ENCODE measurements at places on chromosomes 2 and 18. TPM values are rescaled to one million over a fixed set of nuclear protein-coding genes. Genes with fewer than 3 reads are reported as not detected.

DNA sequence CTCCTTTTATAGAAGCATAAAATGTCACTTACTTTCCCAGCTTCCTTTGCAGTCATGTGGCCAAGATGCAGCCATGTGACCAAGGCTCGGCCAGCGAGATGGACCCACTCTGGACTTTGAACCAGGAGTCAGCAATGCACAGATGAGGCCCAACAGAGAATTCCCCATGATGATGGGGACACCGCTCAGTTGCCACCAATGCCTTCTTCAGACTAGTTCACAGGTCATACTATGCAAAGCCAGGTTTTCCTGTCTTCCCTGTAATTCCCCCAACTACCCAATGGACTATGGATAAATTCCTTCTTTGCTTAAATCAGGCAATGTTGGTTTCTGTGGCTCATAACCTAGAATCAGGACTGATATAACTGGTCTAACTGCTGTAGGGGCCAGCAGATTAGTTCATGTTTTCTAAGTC is 22.5 kb upstream of the REL start:
- no peak for DNase-seq

DNA sequence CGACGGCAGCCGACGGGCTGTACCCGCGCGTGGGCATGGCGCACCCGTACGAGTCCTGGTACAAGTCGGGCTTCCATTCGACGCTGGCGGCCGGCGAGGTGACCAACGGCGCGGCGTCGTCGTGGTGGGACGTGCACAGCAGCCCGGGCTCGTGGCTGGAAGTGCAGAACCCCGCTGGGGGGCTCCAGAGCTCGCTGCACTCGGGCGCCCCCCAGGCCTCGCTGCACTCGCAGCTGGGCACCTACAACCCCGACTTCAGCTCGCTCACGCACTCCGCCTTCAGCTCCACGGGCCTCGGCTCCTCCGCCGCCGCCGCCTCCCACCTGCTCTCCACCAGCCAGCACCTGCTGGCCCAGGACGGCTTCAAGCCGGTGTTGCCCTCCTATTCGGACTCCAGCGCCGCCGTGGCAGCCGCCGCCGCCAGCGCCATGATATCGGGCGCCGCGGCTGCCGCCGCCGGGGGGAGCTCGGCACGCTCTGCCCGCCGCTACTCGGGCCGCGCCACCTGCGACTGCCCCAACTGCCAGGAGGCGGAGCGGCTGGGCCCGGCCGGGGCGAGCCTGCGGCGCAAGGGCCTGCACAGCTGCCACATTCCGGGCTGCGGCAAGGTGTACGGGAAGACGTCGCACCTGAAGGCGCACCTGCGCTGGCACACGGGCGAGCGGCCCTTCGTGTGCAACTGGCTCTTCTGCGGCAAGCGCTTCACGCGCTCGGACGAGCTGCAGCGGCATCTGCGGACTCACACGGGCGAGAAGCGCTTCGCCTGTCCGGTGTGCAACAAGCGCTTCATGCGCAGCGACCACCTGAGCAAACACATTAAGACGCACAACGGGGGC is 2.0 kb downstream of the SP9 start:
- no peak for DNase-seq

DNA sequence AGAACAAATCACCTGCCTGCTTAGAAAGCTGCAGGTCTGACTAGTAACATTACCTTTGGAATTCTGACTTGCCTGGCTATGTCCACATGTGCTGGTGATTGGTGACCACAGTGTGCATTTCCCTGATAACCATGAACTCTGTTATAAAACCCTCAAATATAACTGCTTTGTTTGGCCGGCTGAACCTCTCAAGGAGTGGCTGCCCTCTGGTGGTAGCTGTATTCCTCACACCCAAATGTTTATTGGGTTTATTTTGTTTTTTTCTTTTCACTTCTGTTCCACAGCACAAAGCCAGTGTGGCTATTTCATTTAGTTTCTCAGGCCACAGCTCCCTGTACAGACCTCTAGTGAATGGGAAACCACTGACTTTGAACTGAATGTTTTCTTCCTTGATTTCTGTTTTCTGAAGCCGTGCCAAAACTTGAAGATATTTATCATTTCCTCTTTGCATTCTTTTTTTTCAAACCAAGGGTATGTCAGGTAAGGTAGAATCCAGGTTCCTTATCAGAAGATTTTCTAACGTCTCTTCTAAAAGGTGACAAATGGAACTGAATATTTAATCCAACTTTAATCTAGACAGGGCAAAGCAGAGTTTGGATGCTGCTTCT is 549.0 kb upstream of the VRK2 start:
- no peak for DNase-seq

- DNase-seq, result no peak
Measured at GRCh38 chr2:160891353-160891740, 268.9 kb upstream of the TANK start.

GRCh38 chr2:167406558-167406957 is 518.3 kb downstream of the XIRP2 start:
- DNase-seq, result no peak

DNA sequence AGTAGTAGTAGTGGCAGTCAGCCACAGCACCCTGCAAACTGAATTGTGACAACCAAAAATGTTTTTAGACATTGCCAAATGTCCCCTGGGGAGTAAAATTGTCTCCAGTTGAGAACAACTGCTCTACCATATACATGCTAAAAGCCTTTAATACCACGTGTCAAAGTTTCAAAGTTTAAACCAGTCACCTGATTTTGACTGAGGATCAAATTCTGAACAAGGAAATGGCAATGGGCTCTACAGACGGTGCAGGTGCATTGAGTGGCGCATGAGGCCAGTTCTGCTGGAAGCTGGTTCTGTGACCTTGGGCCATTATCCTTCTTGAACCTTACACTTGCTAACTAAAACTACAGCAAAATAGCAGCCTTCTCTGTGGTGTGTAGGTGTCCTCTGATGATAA is 85.0 kb downstream of the LIPG start:
- no peak for DNase-seq

DNA sequence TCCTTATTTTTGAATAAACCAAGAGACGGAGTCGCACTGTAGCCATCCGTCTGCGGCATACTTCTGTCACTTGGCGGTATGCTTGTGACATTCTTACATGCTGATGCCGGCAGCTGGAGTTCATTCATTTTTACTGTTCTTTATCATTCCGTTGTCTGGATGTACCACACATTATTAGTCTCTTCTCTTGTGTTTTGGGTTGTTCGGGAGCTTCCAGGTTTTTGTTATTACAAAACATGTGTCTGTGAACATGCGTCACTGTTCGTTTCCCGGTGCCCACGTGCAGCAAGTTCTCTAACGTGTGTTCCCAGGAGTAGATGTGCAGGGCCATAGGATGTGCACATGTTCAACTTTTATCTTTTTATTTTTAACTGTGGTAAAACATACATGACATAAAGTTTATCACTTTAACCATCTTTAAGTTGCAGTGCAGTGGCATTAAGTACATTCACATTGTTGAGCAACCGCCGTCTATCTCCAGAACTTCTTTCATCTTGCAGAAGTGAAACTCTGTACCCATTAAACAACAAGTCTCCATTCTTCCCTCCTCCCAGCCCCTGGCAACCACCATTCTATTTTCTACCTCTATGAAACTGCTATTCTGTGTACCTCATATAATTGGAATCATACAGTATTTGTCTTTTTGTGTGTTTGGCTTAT is 40.1 kb downstream of the MTCL1 start:
- no peak for DNase-seq

- no peak for DNase-seq
Measured at GRCh38 chr2:190574169-190574568, 39.6 kb upstream of the NEMP2 start.

DNA sequence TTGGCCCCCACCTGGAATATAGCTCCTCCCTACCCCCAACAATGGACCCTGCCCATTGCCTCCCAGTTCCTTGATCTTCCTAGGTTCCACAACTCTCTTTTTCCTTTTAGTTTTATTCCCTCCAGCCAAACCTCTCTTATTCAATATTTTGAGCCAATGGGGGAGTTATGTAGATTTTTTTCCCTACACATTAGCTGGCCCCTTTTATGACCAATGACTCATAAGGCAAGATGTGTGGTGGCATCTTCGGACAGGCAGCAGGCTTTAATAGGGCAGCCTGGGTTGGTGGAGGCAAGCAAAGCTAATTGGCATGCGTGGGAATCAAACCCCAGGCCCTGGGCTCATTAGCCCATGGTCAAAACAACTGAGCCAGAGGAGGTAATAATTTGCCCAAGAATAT is 9.2 kb downstream of the GRP start:
- no peak for DNase-seq

- no peak for DNase-seq
Measured at GRCh38 chr2:165902934-165903333, 50.6 kb downstream of the TTC21B start.

GRCh38 chr2:240294514-240294913 is 140.9 kb upstream of the GPC1 start:
- DNase-seq, result no peak

DNA sequence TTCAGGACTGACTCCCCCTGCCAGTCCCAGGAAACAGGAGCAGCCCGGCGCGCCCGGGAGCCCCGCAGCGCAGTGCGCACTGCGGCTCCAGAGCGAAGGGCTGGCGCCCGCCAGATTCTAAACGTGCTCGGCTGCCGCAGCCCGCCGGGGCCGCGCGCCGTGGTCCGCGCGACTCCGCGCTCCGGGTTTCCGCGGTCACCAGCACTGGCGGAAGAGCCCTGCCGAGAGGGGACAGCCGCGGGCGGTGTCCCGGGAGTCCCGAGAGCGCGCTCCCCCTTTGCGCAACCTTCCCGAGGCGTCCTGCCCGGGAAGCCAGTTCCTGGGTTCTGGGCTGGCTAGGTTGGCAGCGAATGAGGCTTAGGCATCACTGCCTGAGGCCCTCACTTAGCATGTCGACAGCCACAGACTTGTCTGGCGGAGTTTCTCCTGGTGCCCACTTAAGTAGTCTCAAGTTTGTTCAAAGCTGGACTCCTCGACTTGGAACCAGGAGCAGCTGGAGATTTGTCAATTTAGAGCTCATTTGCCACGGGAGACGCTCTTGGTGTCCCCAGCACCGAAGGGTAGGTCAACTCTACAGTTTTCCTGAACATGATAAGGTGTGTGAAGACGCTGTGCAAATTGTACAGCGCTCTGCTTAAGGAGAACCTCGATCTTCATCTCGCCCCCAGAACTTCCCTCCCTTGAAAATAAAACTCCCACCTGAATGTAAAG is 1.5 kb upstream of the VSNL1 start:
- DNase-seq, result peak; percentile 56

DNA sequence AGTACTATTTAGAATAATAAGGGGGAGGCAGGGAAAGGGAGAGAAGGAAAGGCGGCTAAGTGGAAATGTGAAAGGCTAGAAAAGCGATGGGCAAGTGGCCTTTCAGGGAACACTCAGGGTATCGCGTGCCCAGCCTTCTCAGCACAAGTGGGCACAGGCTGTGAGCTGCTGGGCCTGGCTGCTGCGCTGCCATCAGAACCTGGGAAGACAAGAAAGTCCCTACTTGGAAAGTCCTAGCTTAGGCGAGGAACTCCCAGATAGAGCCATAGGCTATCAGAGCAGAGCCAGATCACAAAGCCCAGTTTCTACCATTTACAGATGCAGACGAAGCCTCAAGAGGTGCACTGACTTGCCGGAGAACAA is 9.8 kb upstream of the FZD7 start:
- DNase-seq, result no peak

DNA sequence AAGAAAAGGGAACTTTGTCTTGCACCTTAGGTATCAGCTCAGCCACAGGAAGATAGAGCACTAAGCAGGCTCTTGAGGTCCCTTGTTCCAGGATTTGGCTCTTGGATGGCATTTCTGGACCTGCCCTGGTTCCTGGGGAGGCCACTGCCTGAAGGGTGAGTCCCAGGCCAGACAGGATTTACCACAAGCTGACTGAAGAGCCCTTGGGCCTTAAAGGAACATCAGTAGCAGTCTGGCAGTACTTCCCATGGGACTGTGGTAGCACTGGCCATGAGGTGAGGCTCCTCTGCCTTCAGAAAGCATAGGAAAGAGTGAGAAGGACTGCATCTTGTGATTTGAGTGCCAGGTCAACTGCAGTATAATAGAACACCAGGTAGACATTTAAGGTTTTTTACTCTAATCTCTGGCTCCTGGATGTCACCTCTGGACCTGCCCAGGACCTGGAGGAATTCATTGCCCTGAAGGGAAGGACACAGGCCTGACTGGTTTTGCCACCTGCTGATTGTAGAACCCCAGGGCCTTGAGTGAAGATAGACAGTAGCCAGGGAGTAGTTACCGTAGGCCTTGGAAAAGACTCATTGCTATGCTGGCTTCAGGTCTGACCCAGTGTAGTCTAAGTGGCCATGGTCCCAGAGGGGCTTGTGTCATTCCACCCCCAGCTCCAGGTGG is 154.4 kb upstream of the CREB1 start:
- no peak for DNase-seq

GRCh38 chr2:55585451-55586080 is 31.9 kb downstream of the PPP4R3B start:
- no peak for DNase-seq

DNA sequence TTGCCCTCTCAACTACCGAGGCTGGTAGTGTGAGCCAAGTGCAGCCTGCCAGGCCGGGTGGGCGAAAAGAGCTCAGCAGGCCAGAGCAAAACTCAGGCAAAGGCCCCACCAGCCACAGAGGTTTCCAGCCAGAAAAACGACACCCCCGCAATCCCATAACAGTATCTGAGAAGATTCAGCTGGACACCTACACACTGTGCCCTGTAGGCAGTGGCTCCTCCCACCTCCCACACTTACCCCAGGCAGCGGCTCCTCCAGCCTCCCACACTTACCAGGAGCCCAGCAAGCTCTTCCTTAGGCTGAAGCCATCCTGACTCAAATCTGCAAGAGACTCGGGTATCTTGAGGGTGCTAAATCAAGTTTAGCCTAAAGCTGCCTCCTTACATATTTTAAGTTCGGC is 15.6 kb upstream of the TMEM18 start:
- DNase-seq, result no peak

DNA sequence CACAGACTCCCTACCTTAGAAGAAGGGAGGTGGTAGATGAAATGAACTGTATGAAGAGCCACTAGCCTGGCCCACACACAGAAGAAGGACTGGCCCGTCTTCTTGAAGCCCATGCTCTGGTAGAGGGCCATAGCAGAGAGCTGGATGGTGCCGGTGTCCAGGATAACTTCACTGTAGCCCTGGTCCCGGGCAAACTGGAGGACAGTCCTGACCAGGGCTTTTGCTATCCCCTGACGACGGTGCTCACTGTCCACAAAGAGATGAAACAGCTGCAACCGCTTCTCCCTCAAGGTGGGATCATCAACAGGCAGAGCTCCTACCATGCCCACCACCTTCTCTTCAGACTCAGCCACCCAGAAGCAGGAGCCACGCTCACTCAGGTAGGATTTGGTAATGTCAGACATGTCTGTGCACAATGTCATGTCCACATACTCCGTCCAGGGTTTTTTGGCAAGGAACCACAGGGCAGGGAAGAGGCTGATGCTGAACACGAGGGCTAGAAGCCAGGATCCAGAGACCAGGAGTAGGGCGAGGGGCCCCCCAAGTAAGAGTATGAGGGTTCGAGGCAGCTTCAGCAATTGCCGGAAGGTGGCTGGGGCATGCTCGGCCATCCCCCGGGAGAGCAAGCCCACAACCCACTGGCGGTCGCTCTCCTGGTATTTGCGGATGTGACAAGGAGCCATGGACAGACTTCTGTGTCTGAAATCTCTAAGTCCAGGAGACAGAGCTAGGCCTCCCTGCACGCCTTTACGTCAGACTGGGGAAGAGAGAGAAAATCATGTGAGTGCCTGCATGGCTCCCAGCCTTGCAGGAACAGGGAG is 1.1 kb downstream of the NAT8 start:
- DNase-seq, result no peak

Gene ARHGEF33
- total RNA-seq, result 2.2 TPM

Gene HDHD2
- total RNA-seq, result 41.0 TPM

Gene REG3A
- total RNA-seq, result not detected

Gene FRZB
- total RNA-seq, result 12.0 TPM

Gene ANTXR1
- total RNA-seq, result 68.8 TPM

Gene RGPD4
- not detected for total RNA-seq

Gene SALL3
- not detected for total RNA-seq

Gene NOSTRIN
- total RNA-seq, result 35.9 TPM

Gene COL5A2
- 22.7 TPM for total RNA-seq

Gene ADD2
- 1.9 TPM for total RNA-seq

Gene MARCO
- 6.6 TPM for total RNA-seq
